ENCODE measurements at places on chromosomes 13 and 19. TPM values are rescaled to one million over a fixed set of nuclear protein-coding genes. Genes with fewer than 3 reads are reported as not detected.

DNA sequence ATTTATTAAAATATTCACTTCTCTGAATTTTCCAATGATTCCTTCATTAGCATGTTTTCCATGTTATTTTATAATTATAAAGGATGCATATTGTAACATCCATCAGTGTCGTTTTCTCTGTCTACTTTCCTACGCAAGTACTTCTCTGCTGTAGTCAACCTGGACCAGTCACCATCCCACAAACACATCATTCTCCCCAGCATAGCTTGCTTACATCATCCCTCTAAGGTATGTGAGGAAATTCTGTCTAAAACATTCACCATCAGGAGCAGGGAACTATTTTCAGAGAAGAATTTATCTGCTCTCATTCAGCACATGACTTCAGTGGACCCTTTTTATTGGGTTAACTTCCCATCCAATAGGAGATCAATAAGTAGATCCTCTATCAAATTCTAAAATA, 806.1 kb upstream of the ARGLU1 start:
- H3K4me1 ChIP-seq: no peaks in the 10 kb centered on the region
- no peaks in the 10 kb centered on the region for H3K36me3 ChIP-seq
- DNase-seq: no peak
- H3K4me3 ChIP-seq: no peak overlapping the region
- H3K27me3 ChIP-seq: no peaks in the 10 kb centered on the region
- H3K27ac ChIP-seq: no peak overlapping the region

DNA sequence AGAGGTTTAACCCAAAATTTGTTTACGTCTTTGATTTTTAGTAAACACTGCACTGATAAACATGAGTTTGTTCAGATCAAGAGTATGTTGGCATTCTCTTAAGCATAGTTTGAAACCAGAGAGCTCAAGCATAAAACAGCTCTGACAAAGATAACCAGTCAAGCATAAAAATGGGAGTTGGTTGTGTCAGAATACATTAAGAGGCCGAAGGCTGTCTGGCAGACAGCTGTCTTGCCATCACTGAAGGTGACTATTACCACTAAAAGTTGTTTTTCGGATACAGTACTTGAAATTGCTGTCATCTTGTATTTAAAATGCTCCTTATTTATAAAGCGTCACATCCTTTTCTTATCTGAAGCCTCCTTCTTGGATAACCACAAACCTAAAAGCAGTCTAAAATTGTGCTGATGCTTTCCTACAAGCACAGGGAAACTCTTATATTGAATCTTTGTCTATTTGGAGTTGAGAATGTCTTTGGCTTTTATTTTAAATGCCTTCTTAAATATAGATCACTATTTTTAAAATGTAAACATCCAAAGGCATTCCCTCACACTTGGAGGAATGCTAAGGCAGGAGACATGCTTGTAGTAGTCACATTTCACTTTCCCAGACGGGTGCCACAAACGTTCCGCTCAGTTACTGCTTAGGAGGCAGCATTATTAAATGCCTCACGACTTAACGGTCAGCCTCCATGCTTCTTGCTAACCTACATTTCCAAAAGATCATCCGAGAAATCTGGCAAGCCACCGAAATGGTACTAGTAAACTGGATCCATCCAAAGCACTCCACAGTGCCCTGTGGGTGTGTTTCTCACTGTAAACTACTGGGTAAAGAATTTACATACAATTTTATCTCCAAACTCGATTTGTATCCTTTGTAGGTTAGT, 1.5 kb downstream of the SMAD9 start:
- H3K4me1 ChIP-seq: peaks cover 3% of the 10 kb centered on the region
- peak overlapping the region; percentile 57 for H3K27ac ChIP-seq
- no peaks in the 10 kb centered on the region for H3K27me3 ChIP-seq
- DNase-seq: no peak
- H3K36me3 ChIP-seq: no peaks in the 10 kb centered on the region

- H3K4me3 ChIP-seq: peak overlapping the region; percentile 28
- no peaks in the 10 kb centered on the region for H3K36me3 ChIP-seq
- H3K27ac ChIP-seq: peak overlapping the region; percentile 8
- DNase-seq: peak; percentile 66
- no peaks in the 10 kb centered on the region for H3K27me3 ChIP-seq
- H3K4me1 ChIP-seq: peaks cover 32% of the 10 kb centered on the region
Measured at GRCh38 chr19:574658-575526, 2.5 kb downstream of the BSG start.

- no peaks in the 10 kb centered on the region for H3K27me3 ChIP-seq
- no peak overlapping the region for H3K4me3 ChIP-seq
- H3K36me3 ChIP-seq: no peaks in the 10 kb centered on the region
Measured at GRCh38 chr13:50905256-50905655, 4.3 kb upstream of the RNASEH2B start.

DNA sequence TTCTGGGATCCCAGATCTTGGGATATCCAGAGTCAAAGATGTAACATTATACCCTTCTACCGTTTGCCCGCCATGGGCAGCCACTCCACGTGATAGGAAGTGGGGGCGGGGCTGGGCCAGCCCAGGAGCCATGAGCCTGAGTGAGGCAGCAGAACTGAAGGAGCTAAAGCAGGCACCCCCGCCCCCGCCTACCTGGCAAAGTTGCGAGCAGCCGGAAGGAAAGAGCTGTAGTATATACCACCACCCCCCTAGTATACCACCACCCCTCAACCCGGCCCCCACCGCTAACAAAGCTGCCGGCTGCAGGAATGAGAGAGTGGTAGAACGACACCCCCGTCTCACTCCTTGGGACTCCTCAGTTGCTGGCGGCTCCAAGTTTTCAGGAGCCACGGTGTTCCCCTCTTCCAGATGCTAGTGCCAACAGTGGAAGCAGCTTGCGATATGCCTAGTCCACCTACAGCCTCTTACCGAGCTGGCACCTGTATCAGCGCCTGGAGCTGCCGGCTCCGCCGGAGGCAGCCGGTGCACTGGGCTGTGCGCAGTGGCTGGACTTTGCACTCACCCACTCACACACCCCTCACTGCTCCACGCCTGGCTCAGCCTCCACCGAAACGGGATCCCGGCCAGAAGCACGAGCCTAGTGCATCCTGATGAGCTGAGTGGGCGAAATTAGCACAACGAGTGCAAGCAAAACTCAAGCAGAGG, 230.7 kb upstream of the PRR20A start:
- H3K27ac ChIP-seq: no peak overlapping the region
- H3K4me3 ChIP-seq: no peak overlapping the region
- no peaks in the 10 kb centered on the region for H3K4me1 ChIP-seq
- H3K27me3 ChIP-seq: no peaks in the 10 kb centered on the region
- no peaks in the 10 kb centered on the region for H3K36me3 ChIP-seq

DNA sequence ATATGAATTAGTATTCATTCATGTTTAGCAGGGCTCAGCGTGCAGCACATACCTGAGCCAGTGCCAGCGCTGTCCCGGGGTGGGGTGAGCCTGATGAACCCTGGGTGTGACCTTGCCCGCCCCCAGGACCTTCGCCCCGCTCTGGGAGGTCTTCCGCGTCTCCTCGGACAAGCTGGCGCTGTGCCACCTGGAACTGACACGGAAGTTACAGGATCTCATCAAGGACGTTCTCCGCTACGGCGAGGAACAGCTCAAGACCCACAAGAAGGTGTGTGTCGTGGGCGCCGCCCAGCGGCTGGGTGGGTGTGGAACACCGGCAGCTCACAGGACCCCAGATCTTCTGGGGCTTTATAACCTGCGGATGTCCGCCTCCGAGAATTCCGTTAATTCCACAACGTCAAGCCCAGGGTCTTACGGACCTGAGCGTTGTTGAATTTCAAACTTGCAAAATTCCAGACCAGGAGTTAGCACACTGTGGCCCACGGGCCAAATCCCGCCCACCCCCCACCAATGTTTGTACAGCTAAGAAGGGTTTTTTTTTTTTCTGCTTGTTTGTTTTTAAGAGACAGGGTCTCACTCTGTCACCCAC, 15.4 kb downstream of the FCHO1 start:
- no peak overlapping the region for H3K4me3 ChIP-seq
- no peaks in the 10 kb centered on the region for H3K27me3 ChIP-seq
- H3K27ac ChIP-seq: no peak overlapping the region
- DNase-seq: peak; percentile 94
- H3K4me1 ChIP-seq: peaks cover 3% of the 10 kb centered on the region

Gene GIPR
- 0.02 TPM for polyA plus RNA-seq

- no peak for DNase-seq
- H3K27me3 ChIP-seq: no peaks in the 10 kb centered on the region
- no peaks in the 10 kb centered on the region for H3K36me3 ChIP-seq
Measured at GRCh38 chr19:49492573-49493405, 3.4 kb upstream of the RPS11 start.

DNA sequence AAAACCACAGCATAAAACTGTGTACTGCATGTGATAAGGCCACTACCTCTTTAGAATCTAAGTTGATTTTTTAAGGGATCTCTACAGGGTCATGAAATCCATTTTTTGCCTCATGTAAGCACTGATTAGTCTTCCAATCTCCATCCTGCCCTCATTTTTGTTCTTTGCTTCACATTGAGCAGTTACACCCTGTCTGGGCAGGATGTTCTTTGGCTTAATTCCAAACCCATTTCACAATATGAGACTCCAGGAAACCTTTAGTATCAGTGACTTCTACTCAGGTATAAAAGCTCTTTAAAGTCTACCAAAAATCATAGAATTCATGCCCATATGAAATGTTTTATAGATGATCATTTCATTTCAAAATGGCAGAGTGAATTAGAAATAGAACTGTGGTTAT, 592.6 kb downstream of the TBC1D4 start:
- no peaks in the 10 kb centered on the region for H3K4me1 ChIP-seq
- H3K36me3 ChIP-seq: no peaks in the 10 kb centered on the region
- H3K27me3 ChIP-seq: no peaks in the 10 kb centered on the region
- no peak overlapping the region for H3K27ac ChIP-seq
- H3K4me3 ChIP-seq: no peak overlapping the region

Gene RGL3
- polyA plus RNA-seq: 2.5 TPM

Gene CNMD
- not detected for polyA plus RNA-seq

GRCh38 chr19:53981376-53981951, 10.0 kb upstream of the CACNG6 start:
- no peak for DNase-seq
- H3K27me3 ChIP-seq: no peaks in the 10 kb centered on the region
- no peak overlapping the region for H3K27ac ChIP-seq
- H3K36me3 ChIP-seq: no peaks in the 10 kb centered on the region
- no peaks in the 10 kb centered on the region for H3K4me1 ChIP-seq

Data from ovary (tissue), 10 donors.